ENCODE measurements at places on chromosomes 2 and 18.

GRCh38 chr2:1865716-1866234 lies 121.5 kb upstream of the PXDN start:
- no peak for DNase-seq

GRCh38 chr2:238601433-238602222 lies 174.9 kb downstream of the ASB1 start:
- no peak for DNase-seq

DNA sequence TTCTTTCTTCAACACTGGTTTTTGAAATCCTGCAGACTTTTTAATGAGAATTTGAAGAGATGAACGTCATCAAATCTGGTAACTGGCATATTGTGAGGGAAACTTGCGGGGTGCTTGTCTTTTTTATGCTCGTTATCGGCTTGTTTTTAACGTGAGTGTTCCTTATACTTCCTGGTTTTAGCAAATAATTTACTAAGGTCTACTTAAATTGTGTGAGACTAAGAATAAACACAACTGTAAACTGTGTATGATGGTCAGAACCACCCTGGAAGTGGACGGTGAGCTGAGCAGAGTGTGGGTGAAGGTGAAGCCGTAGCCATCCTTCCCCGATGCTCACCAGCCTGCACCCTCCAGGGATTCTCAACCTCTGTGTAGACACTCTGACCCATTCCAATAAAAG lies 82.3 kb upstream of the CDC42EP3 start:
- DNase-seq, result no peak

DNA sequence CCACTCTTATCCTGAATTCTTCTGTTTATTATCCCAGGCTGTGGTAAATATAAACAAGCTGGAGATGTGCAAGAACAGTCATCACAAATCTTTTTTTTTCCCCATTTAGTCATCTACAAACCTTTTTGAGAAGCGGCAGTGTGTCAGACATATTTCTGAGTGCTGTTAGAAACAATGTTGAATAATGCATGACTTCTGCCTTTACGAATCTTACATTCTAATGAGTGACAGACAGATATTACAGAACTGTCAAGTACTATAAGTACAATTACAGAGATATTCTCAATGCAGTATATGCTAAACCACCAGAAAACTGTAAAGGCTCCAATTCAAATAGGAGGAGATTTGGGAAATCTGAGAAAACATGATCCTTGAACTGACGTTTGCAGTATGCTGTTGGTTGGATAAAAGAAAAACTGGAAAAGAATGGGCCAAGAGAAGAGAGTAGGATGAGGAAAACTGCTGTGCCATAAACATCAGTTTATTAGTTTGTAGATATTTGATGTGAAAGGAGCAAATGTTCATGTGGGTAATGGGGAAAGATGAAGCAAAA lies 379.5 kb upstream of the SLC8A1 start:
- no peak for DNase-seq

DNA sequence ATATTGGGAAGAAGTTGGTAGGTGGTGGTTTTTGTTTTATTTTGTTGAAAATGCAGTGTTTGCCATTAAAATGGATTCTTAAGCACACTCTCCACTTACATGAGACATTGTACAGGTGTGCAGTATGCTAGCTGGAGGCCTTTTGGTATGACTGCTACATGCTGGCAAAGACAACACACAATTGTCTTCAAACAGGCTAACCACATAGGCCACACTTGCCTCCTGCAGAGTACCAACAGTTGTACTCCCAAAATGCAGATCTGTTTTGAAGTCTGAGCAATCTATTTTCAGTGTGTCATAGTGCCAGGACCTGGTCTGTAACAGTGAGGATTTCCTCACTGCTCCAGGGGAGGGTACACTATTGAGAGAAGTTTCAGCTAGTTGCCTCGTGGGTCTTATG lies 213.6 kb downstream of the ZRANB3 start:
- DNase-seq, result no peak

GRCh38 chr2:239890206-239890746 lies 134.9 kb downstream of the NDUFA10 start:
- DNase-seq, result no peak

DNA sequence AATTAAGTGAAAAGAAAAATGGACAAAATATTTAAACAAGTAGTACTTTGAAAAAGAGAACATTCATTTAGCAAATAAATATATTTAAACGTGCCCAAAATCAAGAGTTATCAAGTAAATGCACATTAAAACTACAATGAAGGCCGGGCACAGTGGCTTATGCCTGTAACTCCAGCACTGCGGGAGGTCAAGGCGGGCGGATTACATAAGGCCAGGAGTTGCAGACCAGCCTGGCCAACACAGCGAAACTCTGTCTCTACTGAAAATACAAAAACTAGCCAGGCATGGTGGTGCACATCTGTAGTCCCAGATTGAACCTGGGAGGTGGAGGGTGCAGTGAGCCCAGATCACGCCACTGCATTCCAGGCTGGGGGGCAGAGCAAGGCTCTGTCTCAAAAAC lies 9.8 kb downstream of the STAM2 start:
- DNase-seq, result no peak

DNA sequence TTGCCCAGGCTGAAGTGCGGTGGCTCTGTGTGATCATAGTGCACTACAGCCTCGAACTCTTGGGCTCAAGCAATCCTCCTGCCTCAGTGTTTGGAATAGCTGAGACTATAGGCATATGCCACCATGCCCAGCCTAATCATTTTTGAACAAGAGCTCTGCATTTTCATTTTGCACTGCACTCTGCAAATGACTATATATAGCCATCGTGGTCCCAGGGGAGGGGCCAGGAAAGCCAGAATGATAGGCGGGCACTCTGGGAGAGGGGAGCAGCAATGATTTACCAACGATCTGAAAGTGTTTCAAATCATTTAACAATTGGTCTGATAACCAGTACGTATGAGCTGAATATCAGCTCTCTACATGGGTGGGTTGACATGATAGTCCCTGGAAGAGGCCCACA lies 22.3 kb upstream of the ST3GAL5 start:
- no peak for DNase-seq

DNA sequence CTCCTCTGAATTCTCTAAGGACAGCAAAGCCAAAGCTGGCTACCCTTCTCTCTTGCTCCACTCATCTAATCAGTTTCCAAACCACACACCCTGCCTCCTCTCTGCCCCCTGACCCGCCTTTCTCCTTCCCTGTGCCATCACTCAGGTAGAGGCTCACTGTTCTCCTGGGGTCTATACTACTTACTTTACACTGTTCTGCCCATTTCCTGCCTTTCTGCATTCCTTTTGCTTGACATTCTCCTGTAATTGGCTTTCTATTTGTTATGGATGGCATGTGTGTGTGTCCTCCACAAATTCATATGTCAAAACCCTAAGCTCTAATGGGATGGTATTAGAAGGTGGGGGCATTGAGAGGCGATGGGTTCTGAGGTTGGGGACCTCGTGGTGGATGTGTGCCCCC lies 675.2 kb upstream of the ID2 start:
- no peak for DNase-seq

All from LNCaP clone FGC (cell line).